Activated naive CD8-positive, alpha-beta T cell treated with anti-CD3 and anti-CD28 coated beads, Interleukin-2, amount 50 U/mL, for 16 hours (primary cell): ENCODE measurements at places on chromosomes 16 and 17.

DNA sequence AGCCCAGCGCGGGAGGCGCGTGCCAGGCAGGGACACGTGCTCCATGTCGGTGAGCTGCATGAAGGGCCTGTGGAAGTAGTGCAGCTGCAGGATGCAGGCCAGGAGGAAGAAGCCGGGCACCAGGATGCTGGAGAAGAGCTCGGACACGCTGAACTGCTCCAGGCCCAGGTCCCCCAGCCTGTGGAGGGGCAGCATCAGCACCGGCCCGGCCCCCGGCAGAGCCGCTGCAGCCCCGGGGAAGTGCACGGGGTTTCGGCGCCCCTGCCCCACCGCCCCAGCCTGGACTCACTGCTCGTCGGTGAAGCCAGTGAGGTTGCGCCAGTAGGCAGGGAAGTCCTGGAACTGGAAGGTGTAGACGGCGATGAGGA is 28.0 kb downstream of the CTU2 start:
- DNase-seq = no peak

DNA sequence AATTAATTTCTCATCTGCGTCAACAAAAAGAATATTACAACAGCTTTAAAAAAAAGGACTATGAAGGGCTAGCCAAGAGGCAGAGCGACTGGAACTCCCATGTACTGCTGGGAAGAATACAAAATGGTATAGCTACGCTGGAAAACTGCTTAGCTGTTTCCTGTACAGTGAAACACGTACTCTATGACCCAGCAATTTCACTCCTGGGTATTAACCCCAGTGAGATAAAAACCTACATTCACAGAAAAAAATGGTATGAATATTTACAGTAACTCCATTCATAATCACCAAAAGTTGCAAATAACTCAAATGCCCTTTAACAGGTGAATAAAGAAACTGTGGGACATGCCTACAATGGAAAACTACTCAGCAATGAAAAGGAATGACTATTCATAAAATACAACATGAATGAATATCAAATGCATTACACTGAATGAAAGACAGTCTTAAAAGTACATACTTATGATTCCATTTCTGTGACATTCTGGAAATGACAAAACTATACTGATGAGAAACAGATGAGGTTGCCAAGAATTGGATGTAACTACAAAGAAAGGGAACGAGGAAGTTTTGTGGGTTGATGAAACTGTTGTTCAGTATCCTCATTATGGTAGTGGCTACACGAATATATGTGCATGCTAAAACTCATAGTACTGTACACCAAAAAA is 27.6 kb downstream of the CMTM4 start:
- no peak for DNase-seq

DNA sequence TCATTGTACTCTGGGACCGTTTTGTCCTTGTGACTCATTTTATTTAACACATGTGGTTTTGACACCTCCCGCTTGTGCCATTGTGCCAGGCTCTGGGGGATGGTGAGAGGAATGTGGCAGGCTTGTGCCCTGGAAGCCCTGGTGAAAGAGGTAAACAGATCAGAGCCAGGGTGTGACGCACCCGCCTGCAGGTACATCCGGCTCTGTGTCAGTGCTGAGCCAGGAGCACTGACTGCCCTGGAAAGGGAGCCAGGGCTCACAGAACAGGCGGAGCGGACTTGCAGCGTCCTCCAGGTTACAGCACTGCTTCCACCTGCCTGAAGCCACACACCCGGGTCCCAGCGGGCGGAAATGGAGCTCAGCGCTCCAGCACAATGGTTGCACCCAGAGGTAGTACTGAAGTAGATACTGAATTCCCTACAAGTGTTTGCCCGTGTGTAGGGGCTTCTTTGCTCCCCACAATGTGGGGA is 30.6 kb downstream of the CDRT15 start:
- no peak for DNase-seq

DNA sequence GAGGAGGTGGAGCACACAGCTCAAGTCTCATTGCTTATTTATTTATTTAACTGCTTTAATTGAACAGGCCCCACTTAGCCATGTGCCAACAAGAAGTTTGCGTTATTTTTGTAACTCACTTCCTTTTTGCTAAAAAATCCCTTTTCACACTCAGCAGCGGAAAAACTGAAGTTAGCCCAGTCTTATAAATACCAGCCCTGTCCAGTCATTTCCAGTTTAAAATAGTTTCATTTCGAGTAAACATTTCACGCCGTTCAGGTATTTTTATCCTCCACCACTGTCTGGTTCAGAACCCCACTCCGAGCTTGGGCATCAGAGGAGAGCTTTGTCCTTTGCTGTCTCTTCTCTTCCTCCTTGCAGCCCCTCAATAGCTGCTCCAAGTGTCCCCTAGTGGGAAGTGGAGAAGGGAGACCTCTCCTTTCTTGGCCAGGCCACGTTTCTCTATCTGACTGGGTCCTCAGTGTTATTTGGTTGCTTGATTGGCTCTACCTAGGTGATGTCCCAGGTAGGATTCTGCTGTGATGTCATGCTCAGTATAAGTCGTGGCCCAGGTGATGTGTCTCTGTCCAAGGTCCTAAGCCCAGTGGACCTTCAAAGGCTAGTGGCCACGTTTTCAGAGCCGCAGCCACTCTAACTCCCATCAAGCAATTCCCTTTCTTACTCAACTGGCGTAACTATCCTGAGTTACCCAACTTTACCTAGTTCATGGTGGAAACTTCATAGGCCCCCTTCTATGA is 53.0 kb upstream of the GAS7 start:
- no peak for DNase-seq

GRCh38 chr17:78977997-78978973 is 1.4 kb downstream of the LGALS3BP start:
- DNase-seq = no peak

DNA sequence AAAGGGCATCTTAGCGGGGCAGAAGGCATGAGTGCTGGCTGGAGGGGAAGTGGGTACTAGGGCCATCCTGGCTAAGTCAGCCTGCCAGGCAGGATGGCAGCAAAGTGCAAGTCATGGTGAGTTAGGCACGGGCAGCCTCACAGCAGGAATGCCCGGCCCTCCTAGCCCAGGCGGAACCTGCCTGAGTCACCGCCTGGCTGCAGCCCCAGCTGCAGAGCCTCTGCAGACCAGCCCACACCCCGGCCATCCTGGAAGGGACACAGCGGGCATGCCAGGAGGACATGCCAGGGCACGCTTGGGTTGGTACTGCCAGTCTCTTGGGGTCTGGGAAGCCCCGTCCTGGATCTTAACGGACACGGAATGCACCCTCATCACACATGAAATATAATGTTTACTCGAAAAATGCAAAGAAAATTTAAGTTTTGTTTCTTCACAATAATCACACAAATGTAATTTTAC is 5.0 kb upstream of the ALDH3A1 start:
- no peak for DNase-seq

DNA sequence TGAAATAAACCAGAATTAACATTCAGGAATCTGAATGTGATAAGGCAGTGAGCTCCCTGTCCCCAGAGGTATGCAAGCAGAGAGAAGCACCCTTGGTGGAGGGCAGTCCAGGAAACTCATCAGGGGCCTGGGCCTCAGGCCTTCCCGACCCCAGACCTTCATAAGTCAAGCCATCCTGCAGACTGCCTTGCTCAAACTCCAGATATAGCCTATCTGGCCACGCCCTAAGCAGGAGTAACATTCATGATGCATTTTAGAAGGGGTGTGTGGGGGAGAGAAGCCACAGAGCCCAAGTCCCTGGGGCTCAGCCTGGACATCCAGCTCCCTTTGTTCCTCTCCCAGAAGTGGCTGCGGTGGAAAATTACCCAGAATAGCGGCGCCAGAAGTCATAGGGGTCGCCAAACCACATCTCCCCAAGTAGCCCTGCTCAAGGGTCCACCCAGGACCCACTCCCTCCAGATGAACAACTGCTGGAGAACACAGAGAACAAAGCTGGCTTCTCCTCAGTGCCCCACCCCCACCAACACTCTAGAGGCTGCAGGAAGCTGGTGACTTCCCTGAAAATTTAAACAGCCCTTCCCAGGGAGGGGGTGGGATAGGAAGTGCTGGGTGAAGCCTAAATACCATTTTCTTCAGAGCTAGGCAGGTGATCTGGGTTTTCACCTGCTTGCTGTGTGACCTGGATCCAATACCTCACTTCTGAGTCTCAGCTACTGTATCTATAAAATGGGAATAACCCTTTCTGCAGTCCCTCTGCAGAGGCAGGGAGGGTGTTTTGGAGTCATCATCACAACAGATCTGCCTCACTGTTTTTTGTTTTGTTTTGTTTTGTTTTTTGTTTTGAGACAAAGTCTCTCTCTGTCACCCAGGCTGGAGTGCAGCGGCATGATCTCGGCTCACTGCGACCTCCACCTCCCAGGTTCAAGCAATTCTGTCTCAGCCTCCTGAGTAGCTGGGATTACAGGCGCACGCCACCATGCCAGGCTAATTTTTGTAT is 1.5 kb upstream of the SREBF1 start:
- DNase-seq = no peak

GRCh38 chr16:67163164-67163998 is 1.2 kb upstream of the HSF4 start:
- DNase-seq = no peak

- DNase-seq = no peak
Observed at GRCh38 chr16:49121636-49122035, 160.0 kb downstream of the CBLN1 start.

GRCh38 chr17:74567397-74567796 is at the start of gene CD300H:
Gene CD300H (minus strand): TSS chr17:74567509.
- DNase-seq = no peak

DNA sequence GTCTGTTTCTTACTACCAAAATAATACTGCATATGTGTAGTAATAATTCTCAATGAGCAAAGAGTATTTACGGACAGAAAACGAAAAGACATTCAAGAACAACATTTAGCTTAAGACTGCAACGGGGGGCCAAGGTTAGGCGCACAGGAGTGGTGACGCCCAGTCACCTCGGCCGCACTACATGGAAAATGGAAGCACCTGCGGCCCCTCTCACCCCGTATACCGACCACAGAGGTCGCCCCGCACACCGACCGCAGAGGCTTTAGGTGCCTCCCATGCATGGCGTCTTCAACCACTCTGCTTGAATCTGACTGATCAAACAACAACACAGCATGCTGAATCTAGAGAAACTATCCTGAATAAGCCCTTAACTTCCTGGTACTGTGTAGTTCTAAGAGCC is 26.4 kb downstream of the CCDC57 start:
- DNase-seq = no peak

DNA sequence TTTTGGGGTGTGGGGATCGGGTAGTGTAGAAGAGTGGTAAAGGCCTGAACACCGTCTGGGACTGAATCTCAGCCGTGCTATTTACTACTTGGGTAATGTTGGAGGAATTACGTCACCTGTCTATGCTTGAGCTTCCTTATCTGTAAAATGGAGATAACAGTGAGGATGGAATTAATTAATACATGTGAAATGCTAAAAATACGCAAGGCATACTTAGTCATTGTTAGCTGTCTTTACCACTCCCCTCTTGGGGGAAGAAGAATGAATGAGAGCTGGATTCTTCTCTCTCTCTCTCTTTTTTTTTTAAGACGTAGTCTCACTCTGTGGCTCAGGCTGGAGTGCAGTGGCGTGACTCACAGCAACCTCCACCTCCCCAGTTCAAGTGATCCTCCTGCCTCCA is 41.1 kb upstream of the TANGO6 start:
- DNase-seq = no peak

DNA sequence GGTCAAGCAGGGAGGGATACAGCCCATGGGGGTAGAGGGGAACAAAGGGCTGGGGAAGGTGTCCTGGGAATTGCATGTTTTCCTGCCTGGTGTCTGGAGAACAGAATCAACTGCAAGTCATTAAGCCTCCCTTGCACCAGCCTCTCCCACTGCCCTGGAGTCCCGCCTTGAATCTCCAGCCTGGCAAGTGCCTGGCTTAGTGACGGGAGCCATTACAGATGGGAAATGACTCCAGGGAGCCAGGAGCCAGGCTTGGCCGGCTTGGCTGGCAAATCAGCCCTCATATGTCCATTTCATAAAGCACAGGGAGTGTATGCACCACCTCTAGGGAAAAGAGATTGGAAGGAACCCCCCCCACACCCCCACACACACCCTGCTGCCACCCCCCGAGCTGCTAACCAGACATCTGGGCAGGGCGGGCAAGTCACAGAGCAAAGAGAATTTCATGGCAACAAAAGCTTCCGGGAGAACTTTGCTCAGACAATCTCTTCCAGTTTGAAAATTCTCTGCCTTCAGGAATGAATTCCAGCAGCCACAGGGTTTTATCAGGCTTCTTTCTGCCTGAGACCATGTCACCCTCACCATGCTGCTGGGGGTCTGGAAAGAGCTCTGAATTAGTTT is 127.7 kb downstream of the NTN1 start:
- no peak for DNase-seq

GRCh38 chr16:80417706-80418271 is 123.0 kb upstream of the DYNLRB2 start:
- DNase-seq = no peak

DNA sequence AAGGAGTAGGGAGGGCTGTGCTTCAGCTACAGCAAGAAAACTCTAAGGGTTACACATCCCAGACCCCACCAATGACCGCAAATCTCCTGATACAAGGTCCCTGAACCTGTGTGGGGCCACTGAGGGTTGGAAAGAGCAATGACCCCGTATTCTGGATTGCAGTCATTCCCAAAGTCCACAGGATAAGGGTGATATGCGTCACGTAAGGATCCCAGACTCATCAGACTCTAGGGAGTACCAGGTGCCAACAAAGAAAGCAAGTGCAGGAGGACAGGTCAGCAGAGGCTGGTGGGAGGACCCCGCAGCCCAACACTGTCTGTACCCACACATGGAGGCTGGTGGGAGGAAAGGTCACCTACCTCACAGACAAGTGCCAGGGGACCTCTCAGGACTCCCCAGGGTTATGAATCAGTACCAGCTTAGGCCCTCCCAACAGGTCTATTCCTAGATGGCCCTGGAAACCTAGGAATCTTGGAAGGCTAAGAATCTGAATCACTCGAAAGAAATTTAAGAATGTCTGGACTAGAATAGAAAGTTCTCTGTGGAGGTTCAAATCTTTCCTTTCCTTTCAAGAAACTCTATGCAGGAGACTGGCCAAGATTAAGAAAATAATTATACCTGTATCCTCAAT is 16.2 kb downstream of the PITPNA start:
- no peak for DNase-seq

GRCh38 chr16:88459366-88460073 is 6.4 kb downstream of the ZFPM1 start:
- no peak for DNase-seq

GRCh38 chr16:81712681-81713080 is 66.4 kb upstream of the PLCG2 start:
- no peak for DNase-seq

GRCh38 chr16:52398491-52398960 is 148.4 kb downstream of the TOX3 start:
- DNase-seq = no peak

GRCh38 chr16:82389956-82390650 is 220.1 kb upstream of the MPHOSPH6 start:
- DNase-seq = no peak

- DNase-seq = no peak
Observed at GRCh38 chr17:35315283-35315682, 58.1 kb downstream of the SLFN11 start.

DNA sequence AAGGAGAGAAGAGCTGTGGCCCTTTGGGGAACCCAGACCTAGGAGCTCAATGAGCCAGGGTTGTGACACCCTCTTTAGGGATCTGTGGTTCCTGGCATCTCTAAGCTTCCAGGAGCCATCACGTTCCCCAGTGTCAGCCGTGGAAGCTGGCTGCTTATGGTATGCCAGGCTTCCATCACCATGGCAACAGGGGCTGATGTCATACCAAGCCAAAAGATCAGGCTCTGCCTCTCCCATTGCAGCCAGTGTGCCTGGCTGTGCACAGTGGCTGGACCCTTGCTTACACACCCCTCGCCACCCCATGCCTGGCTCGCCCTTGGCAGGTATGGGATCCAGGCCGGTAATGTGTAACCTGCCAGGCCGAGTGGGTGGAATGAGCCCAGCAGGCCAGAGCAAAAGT is 91.1 kb downstream of the SSH2 start:
- DNase-seq = no peak

GRCh38 chr17:15377616-15378015 is 36.2 kb upstream of the TEKT3 start:
- no peak for DNase-seq
